Bronchial epithelial cell (primary cell): ENCODE measurements at places on chromosomes 11 and 22. TPM values are rescaled to one million over a fixed set of nuclear protein-coding genes. Genes with fewer than 3 reads are reported as not detected.

The SCN3B gene
- total RNA-seq, result 0.26 and 0.64 TPM in 2 replicates

The CHRDL2 gene
- total RNA-seq, result not detected in 2 replicates

The ANO5 gene
- total RNA-seq, result 0.13 and 0.26 TPM in 2 replicates

The OR51E2 gene
- total RNA-seq, result not detected in 2 replicates

The DEPDC7 gene
- total RNA-seq, result 0.90 and 1.6 TPM in 2 replicates

The OR5J2 gene
- total RNA-seq, result not detected in 2 replicates

The MFRP gene
- not detected in 2 replicates for total RNA-seq

The PGA3 gene
- not detected in 2 replicates for total RNA-seq

The CEP126 gene
- total RNA-seq, result 0.53 and 2.6 TPM in 2 replicates

The NRIP3 gene
- 1.6 and 2.2 TPM in 2 replicates for total RNA-seq

The KDM4D gene
- total RNA-seq, result 0.53 and 0.90 TPM in 2 replicates

The CDC42BPG gene
- total RNA-seq, result 16.6 and 23.0 TPM in 2 replicates

- DNase-seq, result peak; percentile 74
Measured at GRCh38 chr11:111012491-111012890, 233.0 kb upstream of the POU2AF2 start.

DNA sequence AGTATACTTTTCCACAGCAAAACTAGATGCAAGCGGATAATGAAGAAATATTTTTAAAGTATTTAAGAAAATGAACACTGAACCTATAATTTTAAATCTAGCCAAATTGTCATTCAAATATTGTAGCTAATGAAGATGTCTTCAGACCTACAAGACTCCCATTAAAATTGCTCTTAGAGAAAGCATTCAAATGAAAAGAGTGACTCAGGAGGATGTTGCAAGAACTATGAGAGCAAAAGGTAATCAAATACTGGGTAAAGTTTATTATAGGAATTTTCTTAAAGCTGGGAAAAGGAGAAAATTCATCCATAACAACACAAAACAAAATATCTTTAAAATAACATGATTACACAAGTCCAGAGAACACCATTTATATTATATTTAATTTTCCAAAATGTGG, 5.4 kb upstream of the POU2AF1 start:
- peak; percentile 62 for DNase-seq

DNA sequence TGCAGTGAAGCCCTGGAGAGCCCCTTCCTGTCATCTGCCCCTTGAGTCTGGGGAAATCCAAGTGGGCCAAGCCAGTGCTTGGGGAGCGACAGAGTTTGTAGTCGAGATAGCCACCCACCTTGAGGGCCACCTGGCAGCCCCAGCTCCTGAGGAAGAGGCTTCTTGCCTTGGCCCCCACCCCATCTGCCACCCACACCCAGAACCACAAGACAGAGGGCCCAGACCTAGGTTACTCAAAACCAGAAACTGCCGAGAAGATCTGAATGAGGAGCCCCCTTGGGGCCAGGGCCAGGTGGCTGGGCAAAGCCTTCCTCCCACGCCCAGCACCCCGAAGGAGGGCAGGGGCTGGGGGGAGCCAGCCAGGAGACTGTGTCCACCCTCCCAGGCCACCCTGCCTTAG, 18.8 kb upstream of the PRR5 start:
- no peak for DNase-seq

GRCh38 chr11:15800111-15800800, 556.1 kb downstream of the SOX6 start:
- DNase-seq, result peak; percentile 86

DNA sequence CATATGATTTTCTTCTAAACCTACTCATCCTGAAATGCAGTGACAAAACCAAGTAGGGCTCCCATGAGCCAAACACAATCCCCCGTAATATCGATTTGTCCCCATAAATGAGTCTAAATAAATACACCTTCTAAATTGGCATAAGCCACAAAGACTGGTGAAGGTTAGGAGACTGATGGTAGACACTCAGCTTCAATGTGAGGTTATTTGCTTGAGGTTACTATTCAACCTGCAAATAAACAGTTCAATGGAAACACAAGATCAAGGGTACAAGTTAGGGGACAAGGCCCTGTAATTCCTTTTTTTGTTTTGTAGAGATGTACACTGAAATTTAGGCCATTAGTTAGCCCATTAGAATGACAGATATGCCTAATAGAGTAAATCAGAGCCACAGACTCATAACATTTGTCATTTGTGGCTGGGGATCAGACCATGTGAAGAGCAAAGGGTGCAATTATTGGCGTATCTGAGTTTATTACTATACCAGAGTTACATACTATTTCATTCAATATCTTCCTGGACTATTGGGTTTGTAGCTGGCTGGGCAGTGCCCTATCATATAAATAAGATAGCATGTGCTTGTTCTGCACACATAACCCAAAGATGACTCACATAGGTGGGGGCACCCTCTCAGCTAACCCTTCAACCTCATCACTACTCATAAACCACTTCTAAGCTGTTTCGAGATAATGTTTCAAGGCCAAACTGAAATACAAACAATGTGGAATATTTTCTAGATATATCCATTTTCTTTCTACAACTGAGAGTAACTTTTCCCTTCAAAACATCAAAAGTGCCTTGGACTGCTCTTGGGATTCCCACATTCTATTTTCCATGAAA, 695.3 kb downstream of the KCNA4 start:
- DNase-seq, result peak; percentile 89

DNA sequence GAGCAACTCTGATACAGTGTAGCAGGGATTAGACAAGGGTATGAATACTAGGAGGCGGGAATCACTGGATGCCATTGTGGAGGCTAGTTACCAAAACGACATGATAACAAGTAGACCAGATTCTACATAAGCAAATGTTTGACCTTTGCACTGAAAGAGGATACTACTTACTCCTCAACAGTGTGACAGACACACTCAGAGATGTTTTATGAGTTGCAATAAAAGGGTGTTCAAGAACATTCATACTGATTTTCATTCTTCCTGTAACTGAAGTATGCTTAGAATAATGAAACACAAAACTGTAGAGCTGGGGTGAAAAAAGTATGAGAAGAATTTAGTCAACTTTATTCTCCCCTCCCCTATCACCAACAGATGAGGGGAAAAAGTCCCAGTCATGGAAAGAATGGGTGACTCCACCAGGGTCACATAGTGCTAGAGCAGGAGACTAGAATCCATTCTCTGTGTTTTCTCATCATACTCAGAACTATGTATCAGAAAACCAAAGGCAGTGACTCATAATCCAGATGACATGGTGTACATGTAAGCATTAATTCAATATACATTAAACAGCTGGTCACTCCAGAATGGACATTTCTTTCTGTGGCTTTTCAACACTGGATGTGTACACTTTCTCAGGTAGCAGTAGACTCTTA, 32.8 kb downstream of the ARHGAP20 start:
- DNase-seq, result peak; percentile 41

GRCh38 chr11:95084509-95084908, 5.1 kb upstream of the ENDOD1 start:
- peak; percentile 95 for DNase-seq

DNA sequence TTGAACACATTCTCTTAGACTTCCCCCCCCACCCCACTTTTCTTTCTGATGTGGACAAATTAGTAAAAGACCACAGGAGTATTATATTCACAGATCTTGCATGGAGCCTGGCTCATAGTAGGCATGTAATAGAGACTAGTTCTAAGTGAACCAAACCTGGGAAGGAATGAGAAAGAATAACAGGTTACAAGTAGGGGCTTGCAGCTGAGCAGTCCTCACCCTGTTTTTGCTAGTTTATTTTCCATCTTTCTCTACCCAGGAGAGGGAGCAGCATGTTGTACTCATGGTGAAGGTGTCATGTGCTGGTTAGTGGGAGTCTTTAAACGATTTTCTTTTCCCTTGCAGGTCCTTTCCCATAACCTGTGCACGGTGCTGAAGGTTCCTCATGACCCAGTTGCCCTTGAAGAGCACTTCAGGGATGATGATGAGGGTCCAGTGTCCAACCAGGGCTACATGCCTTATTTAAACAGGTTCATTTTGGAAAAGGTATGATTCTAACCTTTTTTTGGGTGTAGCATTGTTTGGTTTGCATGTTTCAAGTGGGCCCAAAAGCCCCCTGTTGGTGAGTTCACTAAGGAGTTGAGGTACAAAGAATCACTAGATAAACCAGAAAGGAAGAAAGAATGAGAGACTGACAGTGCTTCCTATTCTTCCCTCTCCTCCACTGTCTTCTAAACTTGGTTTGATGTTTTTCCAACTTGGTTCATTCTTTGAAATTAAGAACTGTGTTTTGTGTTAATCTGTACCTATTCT, 30.1 kb downstream of the SWAP70 start:
- DNase-seq, result peak; percentile 75

- DNase-seq, result peak; percentile 61
Measured at GRCh38 chr11:55942785-55943392, 6.7 kb upstream of the OR5I1 start.

GRCh38 chr11:76013526-76013925, 192.8 kb downstream of the WNT11 start:
- no peak for DNase-seq

GRCh38 chr11:117678658-117679406, 118.2 kb downstream of the DSCAML1 start:
- no peak for DNase-seq

- peak; percentile 58 for DNase-seq
Measured at GRCh38 chr11:57779276-57779675, 17.7 kb downstream of the CTNND1 start.

DNA sequence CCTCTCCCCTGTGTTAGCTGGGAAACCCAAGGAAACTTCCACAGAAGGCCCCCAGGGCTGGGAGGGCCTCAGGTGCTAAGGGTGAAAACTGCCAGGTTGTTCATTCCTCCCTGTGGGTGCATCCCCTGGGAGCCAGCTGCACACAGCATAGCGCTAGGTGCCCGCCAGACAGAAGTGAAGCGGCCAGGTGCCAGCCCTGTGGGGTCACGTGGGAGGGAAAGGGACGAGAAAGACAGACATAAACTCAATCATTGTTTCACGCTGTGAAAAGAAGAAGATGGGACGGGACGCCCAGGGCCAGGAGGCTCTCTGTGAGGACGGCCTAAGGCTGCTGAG, 31.6 kb upstream of the HMOX1 start:
- no peak for DNase-seq

DNA sequence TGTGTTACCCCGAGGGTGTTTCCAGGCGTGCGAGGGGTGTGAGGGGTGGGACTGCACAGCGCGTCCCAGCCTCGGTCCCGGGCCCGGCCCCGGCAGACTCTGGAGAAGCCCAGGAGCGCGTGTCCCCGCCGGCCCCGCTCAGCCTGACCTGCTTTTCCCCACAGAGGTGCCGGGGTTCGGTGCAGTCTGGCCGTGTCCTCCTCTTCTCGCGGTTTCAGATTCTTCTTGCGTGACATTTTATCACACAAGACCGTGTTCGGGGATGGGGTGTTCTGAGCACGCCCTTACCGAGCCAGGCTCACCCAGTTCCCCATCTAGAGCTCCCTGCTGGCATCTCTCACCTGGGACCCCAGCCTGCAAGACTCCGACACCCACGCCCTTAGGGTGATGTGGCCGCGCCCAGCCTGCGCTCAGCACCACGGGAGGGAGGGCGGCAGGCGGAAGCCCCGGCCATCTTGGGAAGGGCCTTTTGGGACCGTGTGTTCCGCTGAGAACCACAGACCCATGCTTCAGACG, 775.6 kb downstream of the BRD1 start:
- DNase-seq, result no peak

- no peak for DNase-seq
Measured at GRCh38 chr11:93033093-93033492, 63.6 kb downstream of the MTNR1B start.

- DNase-seq, result peak; percentile 54
Measured at GRCh38 chr11:109342261-109342660, 79.7 kb upstream of the C11orf87 start.

DNA sequence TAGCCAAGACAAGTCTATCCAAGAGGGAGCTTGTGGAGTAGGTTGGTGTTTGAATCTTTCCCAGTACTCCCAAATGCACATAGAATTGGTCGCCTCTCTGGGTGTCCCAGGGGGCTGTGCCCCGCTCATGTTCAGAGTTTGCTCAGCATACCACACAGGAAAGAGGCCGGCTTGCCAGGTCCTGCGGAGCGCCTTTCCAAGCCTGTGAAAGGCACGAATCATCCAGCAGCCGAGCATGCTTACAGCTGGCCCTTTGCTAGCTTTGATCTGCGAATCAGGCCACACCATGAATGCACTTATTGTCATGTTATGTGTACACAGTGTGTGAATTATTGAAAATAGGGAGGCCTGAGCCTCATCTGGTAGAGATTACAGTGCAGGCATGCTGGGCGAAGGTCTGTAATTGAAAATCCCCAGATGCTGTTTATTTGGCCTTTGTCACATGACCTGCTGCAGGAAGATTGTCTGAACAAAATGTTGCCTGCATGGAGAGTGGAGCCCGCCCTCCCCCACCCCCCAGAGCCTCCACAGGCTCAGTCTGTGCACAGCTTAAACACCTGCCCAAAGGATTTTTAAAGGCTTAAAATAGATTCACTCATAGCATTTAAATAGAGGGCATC, 163.3 kb upstream of the RASSF10 start:
- DNase-seq, result no peak

GRCh38 chr22:17493419-17493981, 69.8 kb upstream of the SLC25A18 start:
- no peak for DNase-seq

DNA sequence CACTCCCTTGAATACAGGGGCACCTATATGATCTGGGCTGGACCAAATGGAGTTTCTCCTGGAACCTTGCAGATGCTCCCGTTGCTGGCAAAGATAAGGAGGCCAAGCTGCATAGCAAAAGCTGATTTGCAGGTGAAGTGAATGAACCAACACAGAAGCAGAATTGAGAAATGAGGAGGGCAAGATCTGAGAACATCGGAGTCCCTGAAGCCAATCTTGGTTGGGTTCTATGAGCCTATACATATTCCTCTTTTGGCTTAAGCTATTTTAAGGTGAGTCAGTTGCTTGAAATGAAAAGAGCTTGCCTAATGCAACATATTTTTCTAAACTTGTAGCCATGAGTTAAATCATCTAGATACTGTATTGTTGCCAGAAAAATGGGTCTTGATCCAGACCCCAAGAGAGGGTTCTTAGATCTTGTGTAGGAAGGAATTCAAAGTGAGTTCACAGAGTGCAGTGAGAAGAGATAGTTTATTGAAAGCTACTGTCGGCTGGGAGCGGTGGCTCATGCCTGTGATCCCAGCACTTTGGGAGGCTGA, 23.5 kb downstream of the WEE1 start:
- no peak for DNase-seq

- no peak for DNase-seq
Measured at GRCh38 chr11:123904932-123905331, 3.0 kb downstream of the OR8D4 start.

GRCh38 chr22:31538815-31539214, 42.5 kb downstream of the SFI1 start:
- no peak for DNase-seq

- no peak for DNase-seq
Measured at GRCh38 chr11:76424891-76425290, 19.9 kb upstream of the EMSY start.

DNA sequence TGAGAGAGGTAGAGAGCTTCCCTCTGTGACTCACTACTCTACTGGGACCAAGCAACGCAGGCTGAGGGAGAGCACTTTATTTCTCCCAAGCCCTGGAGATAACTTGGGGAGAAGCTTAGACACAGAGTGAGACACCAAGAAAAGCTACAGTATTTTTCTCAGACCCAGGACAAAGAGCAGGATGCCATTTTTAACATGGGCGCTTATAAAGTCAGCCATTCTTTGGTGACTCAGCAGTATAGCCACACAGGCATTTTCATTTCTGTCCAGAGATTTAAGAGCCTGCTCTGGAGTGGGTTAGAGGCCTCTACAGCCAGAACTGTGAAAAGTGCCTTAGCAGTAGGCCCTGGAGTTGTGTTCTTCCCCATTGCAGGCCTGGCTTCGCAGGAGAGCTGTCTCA, 55.0 kb upstream of the GLYAT start:
- no peak for DNase-seq
